Activated T-cell treated with anti-CD3 and anti-CD28 coated beads for 1 hour (primary cell): ENCODE measurements at places on chromosomes 3 and 15.

DNA sequence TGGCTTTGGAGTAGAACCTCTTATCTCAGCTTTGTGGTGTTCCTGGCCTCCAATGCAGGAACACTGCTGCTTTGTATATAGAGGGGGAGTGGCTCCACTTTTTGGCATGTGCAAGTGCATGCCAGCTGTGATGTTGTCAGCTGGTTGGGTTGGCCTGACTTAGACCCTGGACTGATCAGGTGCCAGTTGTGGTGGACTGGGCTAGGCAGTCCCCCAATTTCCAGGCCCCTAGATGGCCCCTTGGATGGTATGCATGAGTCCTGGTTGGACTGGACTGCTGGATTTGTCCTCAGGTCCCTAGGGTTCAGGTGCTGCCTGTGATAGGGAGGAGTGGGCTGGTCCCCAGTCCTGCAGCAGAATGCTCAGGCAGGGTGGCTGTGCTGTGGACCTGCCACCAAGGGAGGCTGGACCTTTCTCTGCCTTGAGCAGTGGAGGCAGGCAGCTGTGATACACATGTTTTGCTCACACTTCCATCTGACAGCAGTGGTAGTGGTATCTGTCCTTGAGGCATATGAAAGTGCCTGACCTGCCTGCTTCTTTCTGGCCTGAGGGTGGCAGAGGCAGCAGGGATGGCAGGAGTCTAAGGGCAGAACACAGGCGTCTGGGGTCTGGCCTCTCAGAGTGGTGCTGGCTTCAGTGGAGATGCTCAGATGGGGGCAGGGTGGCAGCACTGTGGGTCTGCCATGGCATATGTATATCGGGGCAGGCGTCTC, 74.8 kb downstream of the STXBP5L start:
- no peak for DNase-seq

DNA sequence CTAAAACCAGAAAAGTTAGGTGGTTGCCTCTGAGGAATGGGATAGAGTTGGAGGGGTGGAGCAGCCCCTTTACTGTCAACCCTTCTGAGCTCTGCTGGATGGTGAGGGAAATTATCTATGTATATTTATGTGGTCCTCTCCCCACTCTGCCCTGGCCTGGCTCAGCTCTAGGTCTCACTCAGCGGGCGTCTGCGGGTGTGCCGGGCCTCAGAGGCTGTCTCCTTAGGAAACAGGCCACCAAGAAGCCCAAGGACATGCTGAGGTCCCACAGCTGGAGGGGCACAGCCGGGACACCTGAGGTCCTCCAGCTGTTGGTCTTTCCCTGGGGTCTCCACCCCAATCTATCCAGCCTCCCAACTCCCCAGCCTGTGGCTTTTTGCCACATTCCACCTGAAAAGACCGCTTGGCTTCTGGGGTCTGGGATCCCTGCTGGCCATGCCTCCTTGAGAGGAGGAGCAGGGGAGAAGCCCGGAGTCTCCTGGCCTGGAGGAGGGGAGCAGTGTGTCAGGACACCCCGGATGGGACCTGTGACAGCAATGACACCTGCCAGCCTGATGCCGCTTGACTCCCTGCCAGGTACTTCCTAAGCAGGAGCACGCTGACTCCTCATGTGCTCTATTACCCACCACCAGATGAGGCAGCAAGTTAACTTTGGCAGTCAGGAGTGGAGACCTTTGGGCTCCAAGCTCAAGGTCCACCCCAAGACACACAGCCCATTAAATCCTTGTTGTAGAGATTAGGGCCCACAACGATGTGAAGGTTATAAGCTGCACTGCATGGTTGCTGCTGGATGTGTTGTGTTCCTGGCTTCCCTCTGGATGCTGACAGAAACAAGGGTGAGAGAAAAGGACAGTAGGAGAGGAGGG, at the start of gene SLC28A1:
SLC28A1 (plus strand) TSS at position 747 of the 866 bp plus-strand sequence. CDS start 3,099 bp downstream, outside the sequence.
- DNase-seq = no peak

DNA sequence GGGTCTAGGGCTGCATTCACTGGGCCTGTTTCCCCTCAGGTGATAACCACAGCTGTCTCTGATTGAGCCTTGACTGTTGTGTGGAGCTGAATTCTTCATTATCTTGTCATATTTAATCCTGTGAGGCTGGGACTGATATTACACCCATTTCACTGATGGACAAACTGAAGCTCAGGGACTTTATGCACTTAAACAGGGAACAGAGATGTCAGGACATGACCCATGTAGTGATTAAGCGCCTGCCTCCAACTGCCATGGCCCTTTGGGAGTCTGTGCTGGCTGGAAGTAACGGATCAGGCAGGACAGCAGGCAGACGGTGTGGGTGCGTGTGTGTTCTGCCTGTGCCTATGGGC, 7.5 kb downstream of the GNAI2 start:
- DNase-seq = no peak

GRCh38 chr3:4449043-4449805, 17.8 kb downstream of the SUMF1 start:
- no peak for DNase-seq

GRCh38 chr3:65924762-65925161, 114.0 kb downstream of the MAGI1 start:
- DNase-seq = no peak

- DNase-seq = no peak
Measured at GRCh38 chr3:197854596-197855343, 63.7 kb downstream of the LRCH3 start.

DNA sequence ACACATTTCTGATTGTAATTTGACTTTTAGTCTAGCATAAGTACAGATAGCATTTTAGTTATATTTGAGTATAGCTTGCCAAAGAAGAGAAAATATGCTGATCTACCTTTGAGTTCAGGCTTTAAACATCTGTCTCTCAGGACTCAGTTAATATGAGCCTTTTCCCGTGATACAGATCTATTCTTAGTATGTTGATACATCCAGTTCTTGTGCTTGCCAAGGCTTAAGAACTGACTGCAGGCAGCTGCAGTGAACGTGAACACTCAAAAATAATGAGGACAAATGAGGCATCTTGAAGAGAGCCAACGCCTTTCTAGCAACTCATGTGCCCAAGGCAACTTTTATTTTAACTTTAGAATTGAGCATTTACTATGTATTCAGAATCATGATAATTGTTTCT, 325.5 kb downstream of the SI start:
- no peak for DNase-seq

DNA sequence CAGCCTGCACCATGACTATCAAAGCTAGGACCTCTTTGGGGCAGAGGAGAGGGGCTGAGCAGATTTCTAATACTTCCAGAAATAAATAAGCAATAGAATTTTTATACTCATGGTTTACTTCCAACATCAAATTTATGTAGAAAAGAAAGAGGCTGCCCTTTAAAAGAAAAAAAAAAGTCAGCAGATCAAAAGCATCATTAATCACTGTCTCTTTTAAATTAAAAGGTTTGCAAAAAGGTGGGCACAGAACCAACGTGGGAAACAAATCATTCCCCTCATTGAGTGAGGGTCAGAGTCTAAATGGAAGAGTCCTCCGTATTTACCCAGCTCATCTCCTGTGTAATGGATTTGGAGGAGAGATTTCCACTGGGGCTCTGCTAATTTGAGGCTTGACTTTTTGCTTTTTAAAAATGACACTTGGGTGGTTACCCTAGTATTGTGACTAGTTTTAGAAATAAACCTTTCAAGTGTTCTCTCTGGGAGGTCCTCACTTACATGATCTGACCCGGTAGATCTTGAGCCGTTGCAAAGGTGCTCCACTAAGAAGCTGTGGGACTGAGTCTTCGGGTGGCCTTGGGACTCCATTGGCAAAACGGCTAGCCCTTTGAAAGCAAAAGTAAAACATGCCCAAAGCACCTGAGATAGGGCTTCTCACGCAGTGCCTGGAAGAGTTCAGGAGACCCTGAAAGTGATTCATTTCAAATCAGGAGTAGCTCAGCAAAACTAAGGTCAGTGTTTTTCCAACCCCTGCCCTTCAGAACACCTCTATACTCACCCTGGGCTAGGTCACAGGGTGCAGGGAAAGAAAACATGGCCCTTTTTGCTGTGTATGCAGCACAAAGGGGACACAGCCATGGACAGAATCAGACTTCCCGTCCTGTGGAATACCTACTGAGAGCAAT, 320.9 kb downstream of the FOXP1 start:
- DNase-seq = no peak
